HCT116 (cell line): ENCODE measurements at places on chromosomes 12 and 14. TPM values are rescaled to one million over a fixed set of nuclear protein-coding genes. Genes with fewer than 3 reads are reported as not detected.

DNA sequence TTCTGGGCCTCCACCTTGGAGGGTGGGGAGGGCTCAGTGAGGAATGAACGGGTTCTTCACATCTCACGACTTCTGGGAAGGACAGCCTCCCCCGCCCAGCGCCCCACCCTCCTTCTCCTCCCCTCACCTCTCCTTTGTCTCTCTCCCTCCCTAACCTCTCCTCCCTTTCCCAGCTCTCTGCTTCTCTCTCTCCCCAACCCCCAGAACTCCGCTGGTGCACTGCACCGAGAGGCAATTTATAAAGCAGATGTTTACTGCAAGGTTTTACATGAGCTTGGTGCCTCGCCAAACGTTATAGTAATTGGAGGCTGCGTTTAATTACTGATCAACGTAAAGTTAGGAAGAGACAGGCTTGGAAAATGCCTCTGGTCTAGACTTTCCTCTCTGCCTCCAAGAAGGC, 42.9 kb upstream of the FAM222A start:
- peaks cover 14% of the 10 kb centered on the region; the same call in 1 of the 2 replicates for H3K27me3 ChIP-seq
- no peak overlapping the region for H3K4me3 ChIP-seq
- H3K27ac ChIP-seq, result no peak overlapping the region
- no peaks in the 10 kb centered on the region for H3K4me1 ChIP-seq
- H3K36me3 ChIP-seq, result no peaks in the 10 kb centered on the region

DNA sequence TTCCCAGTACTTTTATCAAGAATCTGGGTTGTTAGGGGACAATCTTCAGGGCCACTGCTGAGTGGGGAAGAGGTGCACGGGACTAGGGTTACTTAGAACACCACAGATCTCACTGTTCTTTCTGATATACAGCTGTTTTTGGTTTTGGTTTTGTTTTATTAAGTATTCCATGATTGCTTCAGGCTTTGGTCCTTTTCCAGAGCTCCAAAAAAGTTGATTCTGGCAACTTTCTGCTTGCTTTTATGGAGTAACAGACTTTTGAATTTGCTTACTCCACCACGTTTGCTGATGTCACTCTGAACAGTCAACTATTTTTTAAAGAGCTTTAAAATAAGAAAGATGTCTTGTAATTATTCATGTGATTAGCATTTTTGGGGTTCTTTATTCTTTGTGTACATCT, 368.1 kb upstream of the FOXG1 start:
- no peaks in the 10 kb centered on the region for H3K4me1 ChIP-seq
- H3K36me3 ChIP-seq, result no peaks in the 10 kb centered on the region
- H3K4me3 ChIP-seq, result no peak overlapping the region
- no peaks in the 10 kb centered on the region for H3K27me3 ChIP-seq

- H3K27ac ChIP-seq, result peak within 1 kb of the TSS; percentile 62; the same call in 1 of the 2 replicates
- DNase-seq, result peak; percentile 68
- H3K27me3 ChIP-seq, result no peaks in the 10 kb centered on the region
Observed at GRCh38 chr14:33950320-33951182, at the start of gene EGLN3. Gene EGLN3, minus strand, starts transcription at chr14:33951074. Its CDS starts 322 bp downstream, at chr14:33950752.

DNA sequence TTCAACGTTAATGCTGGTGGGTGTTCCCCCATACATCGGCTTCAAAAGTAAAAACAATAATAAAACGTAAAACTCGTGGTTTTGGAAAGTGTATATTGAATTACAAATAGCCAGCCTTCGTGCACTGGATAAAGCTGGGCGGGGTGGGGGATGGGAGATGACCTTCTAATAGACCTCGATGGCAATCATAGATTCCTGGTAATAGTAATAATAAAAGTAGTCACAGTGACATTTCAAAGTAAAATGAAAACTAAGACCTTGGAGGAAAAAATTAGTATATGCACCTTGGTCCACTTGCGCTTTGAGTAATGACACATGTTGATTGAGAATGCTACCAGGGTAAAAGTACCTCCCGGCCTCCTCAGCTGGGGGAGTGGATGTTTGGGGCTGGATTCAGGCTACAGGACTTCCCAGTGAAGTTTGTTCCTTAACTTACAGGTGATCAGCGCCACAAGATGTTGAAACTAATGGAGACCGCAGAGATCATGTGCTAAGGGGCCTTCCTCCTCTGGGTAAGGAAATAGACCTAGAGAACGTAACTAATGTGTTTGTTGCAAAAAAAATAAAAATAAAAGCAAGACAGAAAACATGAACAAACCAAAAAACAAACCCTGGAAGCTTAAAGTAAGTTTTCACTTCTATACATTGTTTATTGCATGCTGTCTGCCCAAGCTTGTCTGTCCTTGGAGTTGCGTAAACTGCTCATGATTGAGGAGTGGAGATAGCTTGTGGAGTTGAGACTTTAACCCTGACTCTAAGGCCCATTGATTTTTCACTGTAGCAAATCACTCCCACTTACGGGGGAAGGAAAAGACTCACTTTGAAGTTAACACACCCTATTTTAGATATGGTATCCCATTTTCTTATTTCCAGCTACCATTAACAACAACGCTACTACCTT, 907 bp upstream of the LRIG3 start:
- DNase-seq, result no peak
- H3K27me3 ChIP-seq, result no peaks in the 10 kb centered on the region
- H3K36me3 ChIP-seq, result no peaks in the 10 kb centered on the region
- H3K27ac ChIP-seq, result no peak overlapping the region

GRCh38 chr12:80936642-80937390, 918 bp downstream of the LIN7A start:
- peak overlapping the region; percentile 45 for H3K4me3 ChIP-seq
- no peaks in the 10 kb centered on the region; the same call in 1 of the 2 replicates for H3K27me3 ChIP-seq
- peak overlapping the region; percentile 39 for H3K27ac ChIP-seq
- DNase-seq, result peak; percentile 7

DNA sequence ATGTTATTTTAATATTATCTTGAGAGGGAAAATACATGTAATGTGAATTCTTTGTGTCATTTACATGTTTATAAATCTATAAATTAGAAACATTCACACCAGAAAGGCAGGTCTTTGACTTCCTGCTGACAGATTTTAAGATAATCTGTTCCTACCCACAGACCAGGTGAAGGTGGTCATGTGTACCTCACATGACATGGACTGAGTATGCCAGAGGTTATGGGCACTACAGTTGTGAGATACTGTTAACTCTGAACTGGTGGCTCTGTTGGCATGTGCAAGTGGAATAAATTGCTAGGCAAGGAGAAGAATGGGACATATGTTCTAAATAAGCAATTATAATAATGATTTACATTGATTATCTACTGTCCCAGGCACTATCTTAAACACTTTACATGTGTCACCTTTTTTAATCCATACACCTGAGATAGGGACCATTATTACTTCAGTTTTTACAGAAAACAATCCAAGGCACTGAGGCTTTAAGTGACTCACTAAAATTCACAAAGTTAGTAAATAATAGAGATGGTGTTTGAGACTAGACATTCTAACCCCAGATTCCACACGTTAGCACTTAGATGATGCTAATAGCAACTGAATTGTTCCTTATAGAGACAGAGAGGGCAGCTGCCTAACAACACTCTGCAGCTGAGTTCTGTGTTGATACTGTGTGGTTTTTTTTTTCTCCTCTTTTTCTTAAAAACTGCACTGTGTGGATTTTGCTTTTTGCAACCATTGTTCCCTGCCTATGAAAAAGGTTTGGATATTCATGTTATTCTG, 23.8 kb downstream of the SLC16A7 start:
- no peak for DNase-seq
- no peaks in the 10 kb centered on the region for H3K27me3 ChIP-seq
- H3K27ac ChIP-seq, result no peak overlapping the region

The NXPH4 gene
- total RNA-seq, result 20.0 TPM

The IAPP gene
- not detected for total RNA-seq

The PPP1R1A gene
- 0.61 TPM for total RNA-seq

GRCh38 chr14:96252999-96253539, 2.9 kb upstream of the BDKRB1 start:
- no peak overlapping the region for H3K4me3 ChIP-seq
- H3K27ac ChIP-seq, result no peak overlapping the region
- H3K27me3 ChIP-seq, result peaks cover 22% of the 10 kb centered on the region
- no peak for DNase-seq

The PSMC6 gene
- 71.7 TPM for total RNA-seq

DNA sequence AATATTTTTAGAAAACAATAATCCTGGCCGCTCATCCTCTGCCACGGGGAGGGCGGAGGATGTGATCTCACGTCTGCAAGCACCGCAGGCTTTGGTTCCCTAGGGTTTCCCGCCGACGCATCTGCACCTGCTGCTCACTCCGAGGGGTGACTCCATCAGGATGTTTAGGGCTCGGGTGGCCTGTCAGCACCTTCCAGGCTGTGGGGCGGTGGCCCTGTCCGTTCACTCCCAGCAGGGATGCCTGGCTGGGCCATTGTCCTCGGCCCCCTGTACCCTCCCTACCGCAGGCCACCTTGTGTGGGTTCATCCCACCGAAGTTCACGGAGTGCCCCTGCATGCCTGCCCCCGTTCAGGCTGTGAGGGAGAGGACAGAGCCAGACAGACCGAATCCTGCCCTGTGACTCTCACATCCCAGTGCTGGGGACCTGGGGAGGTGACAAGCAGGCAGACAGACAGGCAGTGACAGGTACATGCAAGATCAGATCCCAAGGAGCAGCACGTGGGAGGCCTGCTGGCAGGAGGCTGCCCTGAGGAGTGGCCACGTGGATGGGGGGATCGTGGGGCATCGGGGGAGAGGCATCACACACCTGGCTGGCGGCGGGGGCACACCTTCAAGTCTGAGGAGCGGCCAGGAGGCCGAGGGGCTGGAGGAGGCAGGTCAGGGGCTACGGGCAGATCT, 112.6 kb downstream of the ADGRD1 start:
- H3K27ac ChIP-seq, result no peak overlapping the region
- H3K4me1 ChIP-seq, result no peaks in the 10 kb centered on the region; the same call in 1 of the 2 replicates
- H3K27me3 ChIP-seq, result no peaks in the 10 kb centered on the region
- no peak overlapping the region for H3K4me3 ChIP-seq
- no peaks in the 10 kb centered on the region for H3K36me3 ChIP-seq
- no peak for DNase-seq

- DNase-seq, result no peak
- no peak overlapping the region for H3K4me3 ChIP-seq
- H3K4me1 ChIP-seq, result no peaks in the 10 kb centered on the region
- no peaks in the 10 kb centered on the region for H3K27me3 ChIP-seq
Observed at GRCh38 chr12:30613119-30613830, 82.4 kb downstream of the IPO8 start.

DNA sequence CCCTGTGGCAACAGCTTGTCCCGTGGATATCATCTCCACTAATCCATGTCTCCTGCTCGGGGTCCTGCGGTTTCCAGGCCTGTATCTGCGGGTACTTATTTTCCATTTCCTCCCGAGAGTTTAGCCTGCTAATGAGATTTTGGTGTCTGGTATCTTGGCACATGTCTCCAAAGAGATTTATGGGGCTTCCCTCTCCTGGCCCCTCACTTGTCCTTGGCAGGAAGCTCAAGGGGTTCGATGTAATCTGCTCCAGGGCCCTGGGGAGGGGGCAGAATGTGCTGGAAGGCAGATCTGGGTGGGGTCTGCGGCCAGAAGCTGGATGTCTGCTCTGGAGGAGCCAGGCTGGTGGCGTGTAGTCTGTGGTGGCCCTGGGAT, 85.7 kb downstream of the KIF26A start:
- no peaks in the 10 kb centered on the region for H3K36me3 ChIP-seq
- peaks cover 24% of the 10 kb centered on the region for H3K4me1 ChIP-seq

DNA sequence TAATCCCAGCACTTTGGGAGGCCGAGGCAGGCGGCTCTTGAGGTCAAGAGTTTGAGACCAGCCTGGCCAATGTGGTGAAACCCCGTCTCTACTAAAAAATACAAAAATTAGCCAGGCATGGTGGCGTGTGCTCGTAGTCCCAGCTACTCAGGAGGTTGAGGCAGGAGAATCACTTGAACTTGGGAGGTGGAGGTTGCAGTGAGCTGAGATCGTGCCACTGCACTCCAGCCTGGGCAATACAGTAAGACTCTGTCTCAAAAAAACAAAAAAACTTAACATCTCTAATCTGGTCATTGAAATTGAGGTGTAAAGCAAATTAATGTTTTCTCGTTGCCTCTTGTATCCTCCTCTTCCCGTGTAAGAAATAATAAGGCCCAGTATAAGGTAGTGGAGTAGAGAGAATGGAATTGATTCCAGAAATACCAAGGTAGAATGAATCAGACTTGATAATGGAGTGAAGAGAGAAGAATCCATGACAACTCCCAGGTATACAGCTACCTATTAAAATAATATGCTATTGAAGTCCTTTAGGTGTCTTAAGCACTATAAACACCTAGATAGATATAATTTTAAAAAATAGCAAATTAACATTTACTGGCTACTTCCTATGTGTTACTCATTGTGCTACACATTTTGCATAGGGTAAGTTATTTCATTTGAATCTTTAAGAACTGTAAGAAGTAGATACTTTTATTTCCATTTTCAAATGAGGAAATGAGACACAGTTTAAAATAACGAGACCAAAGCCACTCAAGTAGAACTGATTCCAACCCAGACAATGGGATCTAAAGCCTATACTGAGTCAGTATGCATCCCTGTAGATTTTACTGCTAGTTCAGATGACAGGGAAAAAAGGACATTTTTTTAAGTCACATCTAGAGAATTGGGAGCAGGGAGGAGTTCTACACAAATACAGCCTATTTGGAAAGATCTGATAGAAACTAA, 23.2 kb downstream of the RAP1B start:
- no peaks in the 10 kb centered on the region for H3K27me3 ChIP-seq
- DNase-seq, result no peak
- H3K4me3 ChIP-seq, result no peak overlapping the region
- H3K4me1 ChIP-seq, result no peaks in the 10 kb centered on the region
- H3K36me3 ChIP-seq, result no peaks in the 10 kb centered on the region

The WDR89 gene
- total RNA-seq, result 22.8 TPM

- 0 out of 2 replicates have a peak, but pooled peaks cover 3% of the 10 kb centered on the region for H3K4me1 ChIP-seq
- no peaks in the 10 kb centered on the region for H3K27me3 ChIP-seq
- DNase-seq, result no peak
Observed at GRCh38 chr14:61625165-61625564, 70.1 kb upstream of the HIF1A start.

DNA sequence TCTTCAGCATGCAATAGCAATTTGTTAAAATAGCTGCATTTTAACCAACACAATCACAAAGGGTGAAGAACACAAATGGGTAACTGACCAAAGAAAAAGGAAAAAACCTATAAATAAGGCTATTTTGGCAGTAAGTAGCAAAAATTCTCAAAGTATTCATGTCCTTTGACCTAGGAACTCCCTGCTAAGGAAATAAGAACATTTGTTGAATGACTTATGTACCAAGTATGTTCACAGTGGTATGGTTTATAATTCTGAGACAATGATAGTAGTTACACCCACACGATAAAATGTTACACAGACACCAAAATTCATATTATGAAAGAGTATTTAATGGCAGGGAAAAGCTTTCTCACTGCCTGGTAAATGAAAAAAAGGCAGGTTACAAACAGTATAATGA, 16.9 kb downstream of the CCDC88C start:
- no peaks in the 10 kb centered on the region for H3K36me3 ChIP-seq
- no peak overlapping the region for H3K4me3 ChIP-seq
- no peak overlapping the region for H3K27ac ChIP-seq
- no peaks in the 10 kb centered on the region for H3K27me3 ChIP-seq
- no peaks in the 10 kb centered on the region for H3K4me1 ChIP-seq
- DNase-seq, result no peak

DNA sequence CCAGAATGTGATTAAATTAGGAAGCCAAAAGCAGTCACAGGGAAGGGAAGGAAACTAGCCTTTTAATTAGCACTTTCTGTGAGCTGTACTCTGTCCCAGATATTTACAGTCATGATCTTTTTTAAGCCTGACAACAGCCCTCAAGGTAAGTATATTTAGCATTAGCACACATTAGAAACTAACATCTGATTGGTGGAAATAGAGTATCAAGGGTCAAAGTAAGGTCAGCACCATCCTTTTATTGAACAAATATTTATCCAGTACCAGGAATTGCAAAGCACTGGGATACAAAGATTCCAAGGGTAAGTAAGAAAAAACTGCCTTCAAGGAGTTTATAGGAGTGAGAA, 28.2 kb downstream of the RPGRIP1 start:
- H3K27me3 ChIP-seq, result no peaks in the 10 kb centered on the region; the same call in 1 of the 2 replicates
- H3K4me3 ChIP-seq, result no peak overlapping the region
- no peaks in the 10 kb centered on the region for H3K36me3 ChIP-seq
- H3K27ac ChIP-seq, result no peak overlapping the region
